ENCODE measurements at places on chromosomes 5 and 9.
A peak's percentile ranks its signal among the peaks of the same experiment; 100 is the strongest.

GRCh38 chr5:172798422-172799215 lies 27.6 kb upstream of the DUSP1 start:
- no peak for DNase-seq

DNA sequence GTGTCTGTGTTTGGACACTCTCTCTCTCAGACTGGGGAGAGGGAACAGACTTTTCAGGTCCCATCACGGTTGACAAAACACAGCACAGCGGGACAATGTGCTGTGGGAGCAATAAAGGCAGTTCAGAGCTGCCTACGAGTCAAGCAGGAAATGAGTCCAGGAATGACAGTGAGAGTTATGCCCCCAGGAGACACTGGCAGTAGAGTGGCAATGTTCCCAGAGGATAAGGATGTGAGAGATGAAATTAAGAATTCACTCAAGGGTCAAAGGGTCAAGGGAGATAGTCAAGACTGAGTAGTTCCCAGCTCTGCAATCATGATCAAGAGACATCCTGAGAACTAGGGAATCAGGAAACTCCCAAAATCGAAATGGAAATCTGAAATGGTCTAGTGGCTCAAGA lies 156.1 kb downstream of the LURAP1L start:
- DNase-seq = no peak

DNA sequence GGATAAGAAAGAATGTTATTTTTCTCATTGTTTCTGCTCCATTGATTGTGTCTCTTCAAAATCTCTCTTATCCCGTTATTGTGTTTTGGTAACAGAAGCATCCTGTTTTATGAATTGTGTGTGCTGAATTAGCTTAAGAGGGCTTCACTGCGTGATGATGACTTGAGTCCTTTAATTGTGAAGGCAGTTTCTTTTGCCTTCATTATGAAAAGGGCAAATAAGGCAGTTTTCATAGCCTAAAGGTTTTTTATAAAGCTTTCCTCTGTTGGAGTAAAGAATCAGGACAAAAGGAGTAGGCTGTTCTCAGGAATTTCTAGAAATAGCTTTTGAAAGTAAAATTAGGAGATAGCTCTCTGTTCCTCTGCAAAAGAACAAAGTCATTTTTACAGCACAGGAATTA lies 169.8 kb downstream of the FOCAD start:
- DNase-seq = no peak

- no peak for DNase-seq
Measured at GRCh38 chr5:94250985-94251384, 367.4 kb downstream of the KIAA0825 start.

- DNase-seq = no peak
Measured at GRCh38 chr9:72827950-72828731, 124.7 kb downstream of the ALDH1A1 start.

DNA sequence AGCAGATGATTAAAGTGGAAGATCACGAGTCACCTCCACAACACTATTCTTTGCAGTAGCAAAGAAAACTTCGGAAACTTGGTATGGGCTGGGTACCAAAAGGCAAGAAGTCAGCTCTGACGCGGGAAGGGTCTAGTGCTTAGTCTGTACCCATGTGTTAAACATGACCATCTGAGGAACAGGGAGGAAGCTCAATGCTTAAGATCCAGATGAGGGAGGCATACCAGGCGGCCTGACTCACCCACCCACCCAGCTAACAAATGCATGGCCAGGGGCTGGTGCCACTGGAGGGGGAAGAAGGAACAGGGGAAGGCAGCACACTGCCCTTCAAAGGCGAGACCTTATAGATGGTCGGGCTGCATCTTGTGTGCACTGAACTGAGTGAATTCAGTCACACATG lies 41.8 kb downstream of the CAMSAP1 start:
- DNase-seq = no peak

DNA sequence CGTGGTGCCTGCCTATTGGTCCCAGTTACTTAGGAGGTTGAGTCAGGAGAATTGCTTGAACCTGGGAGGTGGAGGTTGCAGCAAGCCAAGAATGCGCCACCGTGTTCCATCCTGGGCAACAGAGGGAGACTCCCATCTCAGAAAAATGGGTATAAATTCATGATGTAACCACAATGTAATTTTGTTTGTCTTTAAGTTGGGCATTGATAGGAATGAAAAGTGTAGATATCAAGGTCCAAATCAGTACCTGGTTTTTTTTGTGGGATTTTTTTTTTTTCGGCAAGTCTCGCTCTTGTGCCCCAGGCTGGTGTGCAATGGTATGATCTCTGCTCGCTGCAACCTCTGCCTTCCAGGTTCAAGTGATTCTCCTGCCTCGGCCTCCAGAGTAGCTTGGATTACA lies 7.4 kb downstream of the NPM1 start:
- no peak for DNase-seq

- no peak for DNase-seq
Measured at GRCh38 chr5:180640861-180641565, 8.4 kb downstream of the FLT4 start.

DNA sequence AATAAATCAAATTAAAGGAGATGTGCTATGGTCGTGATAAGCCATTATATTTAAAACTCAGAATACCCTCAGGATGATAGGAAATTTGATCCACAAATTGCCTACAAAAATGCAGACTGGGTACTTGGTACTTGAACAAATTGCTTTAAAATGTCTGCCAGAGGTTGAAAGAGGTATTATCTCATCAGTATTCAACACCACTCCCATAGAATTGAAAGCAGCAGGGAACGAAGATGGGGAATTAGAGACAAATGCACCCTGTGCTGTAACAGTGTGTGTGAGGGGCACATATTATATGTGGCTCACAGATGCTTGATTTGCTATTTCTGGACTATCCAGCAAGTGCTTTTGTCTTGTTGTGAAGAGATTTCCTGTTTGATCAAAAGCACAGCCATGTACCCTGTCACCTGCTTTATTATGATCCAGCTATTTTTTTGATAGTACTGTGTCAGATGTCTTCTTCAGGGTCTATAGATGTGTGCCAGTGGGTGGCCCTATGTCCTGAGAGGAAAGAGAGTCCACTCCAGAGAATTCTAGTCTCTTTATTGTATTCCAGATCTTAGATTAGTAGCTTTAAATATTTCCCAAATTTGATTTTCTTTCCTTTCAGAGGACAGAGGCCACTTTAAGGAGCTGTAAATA lies 120.1 kb downstream of the XRCC4 start:
- no peak for DNase-seq

DNA sequence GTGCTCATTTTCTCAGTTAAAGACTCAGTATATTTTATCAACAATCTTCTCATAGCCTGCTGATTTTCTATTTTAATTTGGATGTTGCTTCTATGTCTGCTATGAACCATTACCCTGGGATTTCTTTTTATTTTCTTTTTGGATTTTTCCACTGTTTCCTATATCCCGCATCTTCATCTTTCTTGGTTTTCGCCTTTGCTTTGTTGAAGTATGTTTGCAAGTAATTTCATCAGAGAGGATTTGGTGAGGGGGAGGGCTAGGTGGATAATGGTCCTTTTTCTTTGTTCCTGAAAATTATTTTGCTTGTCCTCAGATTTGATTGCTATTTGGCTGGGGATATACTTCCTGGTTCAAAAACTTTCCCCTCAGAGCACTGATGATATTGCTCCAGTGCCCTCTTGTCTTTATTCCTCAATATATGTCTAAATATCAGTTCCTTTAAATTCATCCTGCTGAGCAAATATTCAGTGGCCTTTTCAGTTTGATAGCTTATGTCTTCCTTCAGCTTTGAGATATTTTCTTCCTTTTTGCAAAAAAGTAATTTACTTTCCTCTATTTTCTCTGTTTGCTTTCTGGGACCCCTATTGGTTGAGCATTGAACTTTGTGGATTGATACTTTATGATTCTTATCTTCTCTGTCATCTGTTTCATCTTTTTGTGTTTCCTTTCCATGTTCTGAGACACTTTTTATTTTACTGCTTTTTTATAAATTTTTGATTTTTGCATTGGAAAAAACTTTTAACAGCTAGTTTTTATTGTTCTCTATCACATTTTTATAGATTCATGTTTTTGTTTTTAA lies 227.6 kb upstream of the ELL2 start:
- no peak for DNase-seq

DNA sequence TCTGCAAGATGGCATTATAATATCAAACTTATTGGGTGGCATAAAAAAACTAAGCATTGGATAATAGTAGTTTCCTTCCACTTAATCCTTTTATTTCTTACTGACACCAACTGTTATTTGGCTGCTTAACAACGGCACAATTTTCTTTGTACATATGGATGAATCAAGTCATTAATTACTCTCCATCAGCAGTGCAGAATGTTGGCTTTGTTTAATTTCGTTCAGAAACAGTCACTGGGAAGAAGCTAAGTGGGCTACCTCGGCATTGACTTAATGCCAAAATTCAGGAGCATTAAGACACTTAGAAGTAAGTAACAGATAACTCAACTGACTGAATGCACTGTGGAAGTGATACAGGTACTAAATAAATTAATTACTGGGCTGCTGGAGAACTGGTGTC lies 460.4 kb downstream of the CTNND2 start:
- no peak for DNase-seq

DNA sequence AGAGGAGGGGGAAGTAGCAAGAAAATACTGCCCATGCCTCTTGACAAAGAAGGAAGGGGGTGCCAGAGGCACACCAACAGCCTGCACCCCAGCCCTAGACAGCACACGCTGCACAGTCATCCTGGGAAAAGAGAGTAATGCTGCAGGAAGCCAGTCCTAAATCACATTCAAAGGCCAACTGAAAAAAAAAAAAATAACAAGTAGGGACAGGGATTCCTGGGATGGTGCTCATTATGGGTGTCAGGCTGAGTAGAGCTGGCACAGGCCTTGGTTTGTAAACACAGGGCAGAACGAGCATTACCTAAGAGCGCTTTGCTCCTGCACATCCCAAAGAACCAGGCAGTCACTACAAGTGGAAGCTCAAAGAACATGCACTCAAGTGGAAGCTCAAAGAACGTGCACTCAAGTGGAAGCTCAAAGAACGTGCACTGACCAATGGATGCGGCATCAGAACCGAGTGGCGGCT lies 7.8 kb downstream of the RAPGEF1 start:
- no peak for DNase-seq

DNA sequence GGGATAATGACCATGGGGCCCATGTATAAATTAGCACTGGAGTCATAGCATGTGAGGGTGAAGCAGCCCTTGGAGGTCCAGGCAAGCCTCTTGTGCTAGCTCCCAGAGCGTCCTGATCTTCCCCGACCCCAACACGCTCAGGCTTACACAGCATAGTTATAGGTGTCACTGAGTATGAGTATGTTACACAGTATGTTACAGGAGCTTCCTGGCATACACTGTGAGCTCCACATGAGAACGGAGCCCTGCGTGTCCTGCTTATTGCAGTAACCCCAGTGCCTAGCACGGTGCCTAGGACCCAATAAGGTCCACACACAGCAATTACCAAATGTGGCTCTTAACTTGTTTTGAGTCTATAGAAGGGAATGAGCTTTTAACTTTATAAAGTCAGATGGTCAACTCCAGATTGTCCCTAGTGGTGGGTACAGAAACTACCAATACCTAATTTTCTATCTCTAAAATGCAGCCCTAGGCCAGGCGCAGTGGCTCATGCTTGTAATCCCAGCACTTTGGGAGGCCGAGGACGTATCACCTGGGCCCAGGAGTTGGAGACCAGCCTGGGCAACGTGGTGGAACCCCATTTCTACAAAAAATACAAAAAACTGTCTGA lies 64.1 kb downstream of the PLAC8L1 start:
- DNase-seq = no peak

- DNase-seq = no peak
Measured at GRCh38 chr9:107138261-107138992, 144.7 kb upstream of the RAD23B start.

- no peak for DNase-seq
Measured at GRCh38 chr9:98786750-98787510, 9.4 kb downstream of the ANKS6 start.

DNA sequence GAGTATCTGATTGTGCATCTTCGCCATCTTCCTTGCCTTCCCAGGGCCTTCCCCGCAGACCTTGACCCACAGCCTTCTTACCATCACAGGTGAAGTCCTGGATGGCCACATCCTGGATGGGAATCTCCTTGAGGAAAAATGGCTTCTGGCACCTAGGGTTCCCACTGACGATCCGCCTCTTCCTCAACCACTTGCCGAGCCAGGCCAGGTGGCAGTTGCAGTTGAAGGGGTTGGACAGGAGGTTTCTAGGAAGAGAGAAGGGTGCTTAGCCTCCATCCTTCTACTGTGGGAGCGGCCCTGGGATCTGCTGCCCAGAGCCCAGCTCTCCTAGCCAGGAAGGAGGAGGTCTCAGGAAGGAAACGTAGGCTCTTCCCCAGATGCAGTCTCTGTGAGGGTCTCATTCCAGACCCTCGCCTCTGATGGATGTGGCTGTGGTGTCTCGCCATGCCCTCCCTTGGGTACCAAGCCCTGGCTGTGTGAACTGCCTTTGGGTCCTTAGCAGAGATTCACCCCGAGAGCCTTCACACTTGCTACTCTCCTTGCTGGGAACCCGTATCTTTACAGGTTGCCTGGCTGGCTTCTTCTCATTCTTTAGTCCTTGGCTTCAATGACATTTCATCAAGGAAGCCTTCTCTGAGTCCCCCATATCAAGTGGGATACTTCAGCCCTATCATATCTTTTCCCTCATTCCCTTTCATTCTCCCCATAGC lies 170.4 kb upstream of the PANK3 start:
- no peak for DNase-seq

DNA sequence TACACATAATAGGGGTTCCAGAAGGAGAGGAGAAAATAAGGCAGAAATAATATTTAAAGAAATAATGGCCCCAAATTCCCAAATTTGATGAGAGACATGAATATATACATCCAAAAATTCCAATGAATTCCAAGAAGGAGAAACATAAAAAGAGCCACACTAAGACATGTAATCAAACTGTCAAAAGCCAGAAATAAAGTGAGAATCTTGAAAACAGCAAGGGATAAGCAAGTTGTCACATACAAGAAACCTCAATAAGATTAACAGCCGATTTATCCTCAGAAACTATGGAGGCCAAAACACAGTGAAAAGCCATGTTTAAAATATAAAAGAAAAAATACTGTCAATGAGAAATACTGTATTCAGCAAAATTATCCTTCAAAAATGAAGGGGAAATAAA lies 14.5 kb downstream of the CATSPER3 start:
- DNase-seq = no peak

DNA sequence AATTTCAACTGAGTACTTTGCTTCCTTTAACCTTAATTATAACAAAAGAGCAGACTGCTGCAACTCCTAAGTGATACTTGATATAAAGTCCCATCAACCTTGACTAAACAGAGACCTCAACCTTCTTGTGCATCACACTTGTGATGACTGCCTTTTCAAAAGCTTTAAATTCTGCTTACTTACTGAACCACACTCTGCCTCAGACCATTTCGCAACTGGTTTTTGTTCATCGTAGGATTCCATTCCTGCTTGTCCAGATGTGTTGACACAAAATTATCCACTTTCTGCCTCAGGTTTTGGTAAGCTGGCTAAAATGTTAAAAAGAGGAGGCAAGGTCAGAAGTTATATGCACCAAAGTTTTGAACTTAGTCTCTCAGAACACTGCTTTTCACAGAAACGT lies 3.5 kb downstream of the BOD1 start:
- no peak for DNase-seq

- DNase-seq = peak; percentile 54
Measured at GRCh38 chr5:14870337-14871213, 1.0 kb downstream of the ANKH start.
